ENCODE measurements at places on chromosomes 12 and 14.

GRCh38 chr12:5083955-5084849 lies 40.5 kb downstream of the KCNA5 start:
- DNase-seq = no peak

- DNase-seq = no peak
These were observed 4.5 kb downstream of the EDDM3A start for GRCh38 chr14:20750194-20750593.

GRCh38 chr12:95582230-95583058 lies 31.2 kb upstream of the USP44 start:
- no peak for DNase-seq

DNA sequence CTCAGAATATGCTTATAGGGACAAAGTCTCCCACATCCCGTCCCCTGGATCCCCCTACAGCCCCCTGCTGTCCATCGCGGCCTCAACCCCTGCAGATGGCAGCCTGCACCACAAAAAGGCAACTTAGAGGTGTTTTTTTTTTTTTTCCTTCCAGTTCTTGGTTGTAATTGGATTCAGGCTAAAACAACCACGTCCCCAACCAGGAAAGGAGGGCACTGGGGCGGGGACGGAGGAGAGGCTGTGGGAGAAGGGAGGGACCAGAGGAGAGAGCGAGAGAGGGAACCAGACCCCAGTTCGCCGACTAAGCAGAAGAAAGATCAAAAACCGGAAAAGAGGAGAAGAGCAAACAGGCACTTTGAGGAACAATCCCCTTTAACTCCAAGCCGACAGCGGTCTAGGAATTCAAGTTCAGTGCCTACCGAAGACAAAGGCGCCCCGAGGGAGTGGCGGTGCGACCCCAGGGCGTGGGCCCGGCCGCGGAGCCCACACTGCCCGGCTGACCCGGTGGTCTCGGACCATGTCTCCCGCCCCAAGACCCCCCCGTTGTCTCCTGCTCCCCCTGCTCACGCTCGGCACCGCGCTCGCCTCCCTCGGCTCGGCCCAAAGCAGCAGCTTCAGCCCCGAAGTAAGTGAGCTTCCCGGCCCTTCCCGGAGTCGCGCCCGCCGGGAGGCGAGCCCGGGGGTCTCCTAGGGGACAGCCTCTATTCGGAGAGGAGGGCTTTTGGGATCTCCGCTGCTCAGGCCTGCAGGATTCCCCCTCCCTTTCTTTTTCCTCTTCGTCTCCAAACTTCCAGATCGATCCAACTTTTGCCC lies at the start of gene MMP14:
TSS of gene MMP14 (plus strand) at position 285 of the 813 bp plus-strand sequence. CDS start at position 518, 233 bp downstream.
- no peak for DNase-seq

DNA sequence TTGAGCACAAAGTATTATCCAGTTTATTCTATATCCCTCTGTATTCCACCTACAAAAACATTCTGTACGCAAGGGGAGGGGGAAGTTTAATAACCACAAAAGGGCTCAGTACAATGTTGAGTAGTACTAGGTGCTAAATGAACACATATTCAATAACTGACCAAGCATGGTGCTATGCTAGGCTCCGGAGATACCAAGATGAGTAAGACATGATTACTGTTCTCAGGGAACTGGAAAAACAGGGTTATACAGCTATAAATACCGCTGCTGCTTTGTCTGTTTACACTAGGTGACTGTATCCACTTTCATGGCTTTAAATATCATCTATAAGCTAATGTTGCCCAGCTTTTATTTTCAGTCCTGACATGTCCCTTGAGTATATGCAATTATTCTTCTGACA lies 135.8 kb downstream of the INSM2 start:
- DNase-seq = no peak

- no peak for DNase-seq
These were observed 691 bp downstream of the ZFYVE26 start for GRCh38 chr14:67815573-67816225.

- no peak for DNase-seq
These were observed 37.3 kb downstream of the ANO2 start for GRCh38 chr12:5907807-5908206.

GRCh38 chr14:21987937-21988336 lies 314.3 kb upstream of the OR4E1 start:
- no peak for DNase-seq
